ENCODE measurements at places on chromosomes 7 and 10. TPM values are rescaled to one million over a fixed set of nuclear protein-coding genes. Genes with fewer than 3 reads are reported as not detected.

Gene AOAH
- total RNA-seq = 14.3 TPM

Gene PNLIP
- total RNA-seq = 1.5 TPM

Gene CDK1
- 15.0 TPM for total RNA-seq

Gene GRB10
- 3.7 TPM for total RNA-seq

- no peak for DNase-seq
Measured at GRCh38 chr7:155017834-155018233, 14.9 kb upstream of the PAXIP1 start.

DNA sequence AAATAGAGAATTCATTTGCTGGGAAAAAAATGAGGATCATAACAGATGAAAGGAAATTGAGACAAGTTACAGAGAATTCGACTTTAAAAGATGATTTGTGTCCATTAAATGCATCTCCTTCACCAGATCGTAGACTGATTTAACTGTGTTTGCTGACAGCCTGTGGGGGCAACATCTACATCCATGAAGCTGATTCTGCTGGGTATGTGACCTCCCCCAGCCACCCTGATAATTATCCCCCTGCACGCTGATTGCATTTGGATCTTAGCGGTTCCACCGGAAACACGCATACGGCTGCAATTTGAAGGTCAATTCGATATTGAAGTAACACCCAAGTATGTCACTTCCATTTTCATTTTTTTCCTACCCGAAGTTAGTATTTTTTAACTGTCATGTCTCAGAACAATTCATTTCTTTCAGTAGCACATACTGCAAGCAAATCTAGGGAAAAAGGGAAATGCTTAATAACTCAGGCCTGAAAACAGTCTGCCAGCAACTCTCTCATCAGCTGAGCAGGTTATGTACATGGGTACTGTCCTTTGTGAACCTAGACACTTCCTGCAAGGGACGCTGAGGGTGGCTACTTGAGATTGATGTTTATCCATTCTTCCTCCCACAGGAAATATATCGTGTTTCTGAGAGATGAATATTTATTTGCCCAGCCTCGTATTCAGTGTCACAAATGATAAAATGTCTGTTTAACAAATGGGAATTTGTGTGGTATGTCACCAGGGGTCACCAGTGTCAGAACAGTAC lies 134.9 kb downstream of the ZNF22 start:
- DNase-seq = no peak

GRCh38 chr7:223861-224260 lies 31.5 kb downstream of the FAM20C start:
- DNase-seq = no peak

- no peak for DNase-seq
Measured at GRCh38 chr10:324593-324992, 189.3 kb downstream of the ZMYND11 start.

DNA sequence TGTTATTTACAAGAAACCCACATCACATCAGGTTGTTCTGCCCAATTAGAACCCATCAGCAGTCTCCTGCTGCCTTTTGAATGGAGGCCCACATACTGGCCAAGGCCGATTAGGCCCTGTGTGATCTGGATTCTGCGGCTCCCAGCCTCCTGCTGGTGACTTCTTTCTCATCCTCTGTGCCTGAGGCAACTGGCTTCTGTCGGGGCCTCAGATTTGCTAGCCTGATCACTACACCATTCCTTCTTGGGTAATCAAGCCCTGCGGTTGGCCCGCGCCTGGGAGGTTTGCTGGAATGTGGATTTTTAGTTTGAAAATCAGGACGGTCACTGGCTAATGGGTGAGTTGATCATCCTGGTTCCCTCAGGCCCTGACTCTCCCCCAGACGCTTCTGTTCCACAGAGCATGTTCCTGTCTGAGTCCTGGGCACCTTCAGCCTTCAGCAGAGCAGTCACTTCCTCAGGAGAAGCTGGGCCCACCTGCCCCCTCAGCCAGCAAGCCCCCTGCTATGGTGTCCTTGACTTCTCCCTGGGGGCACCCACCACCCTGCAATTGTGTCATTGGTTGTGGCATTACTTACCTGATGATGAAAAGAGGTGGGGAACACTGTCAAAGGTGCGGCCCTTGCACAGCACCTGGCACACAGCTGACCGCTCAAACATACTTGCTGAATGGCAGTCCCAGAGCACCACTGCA lies 207.6 kb downstream of the PHTF2 start:
- DNase-seq = no peak

DNA sequence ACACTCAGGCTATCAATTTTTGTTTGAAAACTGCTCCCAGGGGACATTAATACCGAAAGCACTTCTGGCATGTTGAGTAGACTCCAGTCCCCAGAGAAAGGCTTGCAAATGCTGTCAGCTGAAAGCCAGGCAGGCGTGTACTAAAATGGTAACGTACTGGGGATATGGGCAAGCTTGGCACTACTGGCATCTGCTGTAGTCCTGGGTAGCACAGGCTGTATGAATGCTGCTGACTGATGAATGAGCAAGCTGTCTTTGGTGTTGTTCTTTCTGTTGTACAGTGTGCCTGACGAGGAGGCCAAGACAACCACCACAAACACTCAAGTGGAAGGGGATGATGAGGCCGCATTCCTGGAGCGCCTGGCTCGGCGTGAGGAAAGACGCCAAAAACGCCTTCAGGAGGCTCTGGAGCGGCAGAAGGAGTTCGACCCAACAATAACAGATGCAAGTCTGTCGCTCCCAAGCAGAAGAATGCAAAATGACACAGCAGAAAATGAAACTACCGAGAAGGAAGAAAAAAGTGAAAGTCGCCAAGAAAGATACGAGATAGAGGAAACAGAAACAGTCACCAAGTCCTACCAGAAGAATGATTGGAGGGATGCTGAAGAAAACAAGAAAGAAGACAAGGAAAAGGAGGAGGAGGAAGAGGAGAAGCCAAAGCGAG lies 53.5 kb upstream of the AGBL3 start:
- DNase-seq = no peak

- DNase-seq = no peak
Measured at GRCh38 chr7:72325561-72325960, 86.6 kb downstream of the CALN1 start.

- no peak for DNase-seq
Measured at GRCh38 chr10:79416578-79417255, 28.7 kb downstream of the ZCCHC24 start.

GRCh38 chr7:45563941-45564461 lies 10.2 kb upstream of the ADCY1 start:
- DNase-seq = no peak

DNA sequence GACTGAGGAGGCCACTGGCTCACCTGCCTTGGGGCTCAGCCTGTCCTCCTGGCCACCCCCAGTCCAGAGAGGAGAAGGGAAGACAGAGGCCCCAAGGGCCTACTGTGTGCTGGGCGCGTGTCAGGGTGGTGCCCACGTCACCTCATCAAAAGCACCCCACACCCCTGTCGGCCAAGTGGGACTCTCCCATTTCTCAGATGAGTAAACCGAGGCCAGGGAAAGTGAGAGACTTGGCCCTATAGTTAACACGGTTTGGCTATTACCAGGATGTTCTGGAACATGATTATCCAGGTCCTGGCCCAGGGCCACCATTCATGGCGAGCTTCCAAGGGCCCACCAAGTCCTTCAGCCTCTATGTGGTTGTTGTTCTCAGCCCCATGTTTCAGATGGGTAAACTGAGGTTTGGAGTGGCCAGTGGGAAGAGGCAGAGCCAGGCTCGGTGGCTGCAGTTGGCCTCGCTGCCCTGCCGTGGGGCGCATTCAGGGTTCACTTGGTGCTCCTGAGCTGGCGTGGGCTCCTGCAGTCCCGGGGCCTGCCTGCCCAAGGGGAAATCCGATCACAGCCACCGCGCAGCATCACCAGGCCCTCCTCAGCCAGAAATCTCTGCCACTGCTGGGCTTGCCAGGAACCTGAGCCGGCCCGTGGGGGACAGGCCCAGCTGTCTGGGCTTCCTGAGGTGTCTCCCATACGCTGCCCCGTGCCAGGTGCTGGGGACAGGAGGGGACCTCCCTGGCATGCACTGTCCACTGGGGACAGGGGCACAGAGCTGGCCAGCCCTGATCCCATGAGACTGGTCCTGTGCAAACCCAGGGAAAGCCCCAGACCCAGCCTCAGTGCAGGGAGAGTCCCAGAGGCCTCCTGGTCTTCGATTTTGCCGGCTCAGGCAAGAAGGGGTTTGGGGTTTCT lies 117.7 kb upstream of the TNRC18 start:
- no peak for DNase-seq

GRCh38 chr7:25926451-25926850 lies 225.5 kb upstream of the NFE2L3 start:
- no peak for DNase-seq

GRCh38 chr7:26860361-26860760 lies 4.0 kb downstream of the SKAP2 start:
- no peak for DNase-seq

- no peak for DNase-seq
Measured at GRCh38 chr7:49294611-49295010, 370.3 kb downstream of the CDC14C start.
